ENCODE measurements at places on chromosomes 3 and 15.

DNA sequence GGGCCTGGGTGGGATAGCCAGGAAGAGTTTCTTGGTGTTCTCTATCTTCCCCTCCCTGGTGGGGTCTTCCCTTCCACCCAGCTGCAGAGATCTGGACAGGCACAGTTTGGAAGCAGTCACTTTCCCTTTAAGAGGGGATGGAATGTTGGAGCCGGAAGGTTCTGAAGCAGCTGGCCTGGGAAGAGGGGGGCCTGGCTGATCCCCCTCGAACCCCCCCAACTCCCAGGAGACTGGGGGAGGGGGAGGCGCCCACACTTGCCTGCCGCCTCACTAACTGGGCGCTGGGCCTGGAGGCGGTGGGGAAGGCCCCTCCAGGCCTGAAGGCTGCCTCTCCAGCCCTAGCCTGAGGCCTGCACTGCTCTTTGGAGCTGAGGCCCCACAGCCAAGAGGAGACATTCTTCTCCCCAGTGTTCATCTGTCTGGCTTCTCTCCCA is 1.4 kb downstream of the DVL3 start:
- no peak for DNase-seq

DNA sequence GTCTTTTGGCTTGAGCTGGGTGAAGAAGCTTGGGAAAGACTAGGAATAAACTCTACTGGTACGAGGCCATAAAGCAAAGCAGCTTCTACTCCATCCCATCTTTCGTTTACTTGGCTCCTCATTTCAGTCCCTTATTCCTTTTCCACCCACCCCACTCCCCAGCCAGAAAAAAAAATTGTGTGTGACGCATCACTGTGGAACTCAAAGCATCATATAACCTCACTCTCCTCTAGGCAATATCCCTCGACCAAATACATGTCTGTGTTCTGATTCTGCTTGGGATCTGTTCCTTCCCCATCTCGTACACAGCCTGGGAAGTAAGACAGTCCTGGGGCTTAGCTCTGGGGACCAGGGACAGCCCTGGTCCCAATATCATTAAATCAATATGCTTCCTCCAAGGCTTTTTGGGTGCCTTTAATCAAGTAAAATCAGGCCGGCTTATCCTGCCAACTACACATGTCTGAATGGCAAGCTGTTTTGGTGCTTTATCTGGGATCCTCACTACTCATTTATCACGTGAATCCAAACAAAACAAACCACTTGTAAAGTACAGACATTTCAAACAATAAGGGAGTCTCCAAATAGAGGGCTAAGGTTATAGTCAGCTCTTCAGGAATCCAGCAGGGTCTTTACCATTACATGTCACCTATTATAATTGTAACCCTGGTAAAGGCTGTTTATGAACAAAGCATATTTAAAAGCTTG is 74.9 kb upstream of the ZBED2 start:
- DNase-seq, result peak; percentile 33

- DNase-seq, result peak; percentile 16
These were observed 31.9 kb upstream of the THSD4 start for GRCh38 chr15:71083349-71083748.

DNA sequence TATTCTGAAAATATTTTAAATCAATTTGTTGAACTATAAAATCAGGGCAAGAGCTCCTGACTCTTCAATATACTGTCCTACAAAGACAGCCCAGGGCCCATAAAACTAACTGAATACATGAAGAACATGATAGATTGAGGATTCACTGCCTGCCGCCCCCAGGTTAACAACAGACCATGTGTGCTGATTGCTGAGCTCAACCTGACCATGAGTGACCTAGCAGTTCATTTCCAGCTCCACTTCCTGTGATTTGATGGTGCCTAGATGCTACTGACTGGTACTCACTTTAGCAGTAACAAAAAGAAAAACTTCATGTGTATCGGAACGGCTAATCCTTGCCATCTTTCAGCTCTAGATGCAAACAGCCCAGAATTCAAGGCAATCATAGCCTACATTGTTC is 9.6 kb upstream of the KLF13 start:
- no peak for DNase-seq

GRCh38 chr3:197791113-197791891 is at the start of gene LRCH3:
TSS of gene LRCH3 (plus strand) at chr3:197791254. CDS start at chr3:197791279, 25 bp downstream.
- peak; percentile 61 for DNase-seq

- DNase-seq, result no peak
These were observed 137.7 kb upstream of the TMEM108 start for GRCh38 chr3:132900481-132900880.

DNA sequence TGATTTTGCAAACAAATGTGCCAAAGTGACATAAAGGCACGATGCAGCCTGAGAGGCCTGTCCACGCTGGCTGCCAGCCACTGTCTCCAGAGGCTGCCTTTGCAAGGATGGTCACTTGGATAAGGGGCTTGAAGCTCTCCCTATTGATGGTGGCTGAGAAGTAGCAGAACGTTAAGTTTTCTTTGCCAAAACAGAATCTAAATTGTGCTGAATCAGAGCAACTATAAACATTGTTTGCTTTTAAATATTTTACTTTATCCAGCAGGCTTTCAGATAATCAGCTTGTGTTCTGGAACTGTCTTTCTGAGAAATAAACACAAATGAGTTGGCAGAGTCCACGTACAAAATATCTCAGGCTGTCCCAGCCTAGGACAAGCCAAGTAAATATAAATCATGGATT is 23.8 kb upstream of the CNBP start:
- DNase-seq, result no peak

DNA sequence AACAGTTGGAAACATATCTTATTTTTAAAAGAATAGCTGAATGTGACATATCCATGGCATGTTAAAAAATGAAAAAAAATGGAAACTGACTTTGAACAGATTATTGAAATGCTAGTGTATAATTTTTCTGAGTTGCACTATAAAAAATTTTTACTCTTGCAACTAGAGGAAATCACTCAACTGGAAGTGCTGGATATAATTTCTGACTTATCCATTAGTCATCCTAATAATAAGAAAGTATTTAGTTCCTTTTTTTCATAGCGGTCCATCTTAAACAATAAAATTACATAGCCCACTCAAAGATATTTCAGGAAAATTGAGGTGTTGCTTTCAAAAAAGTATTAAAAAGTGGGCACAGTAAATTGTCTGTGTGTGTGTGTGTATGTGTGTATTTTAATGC is 80.7 kb downstream of the MBNL1 start:
- no peak for DNase-seq

DNA sequence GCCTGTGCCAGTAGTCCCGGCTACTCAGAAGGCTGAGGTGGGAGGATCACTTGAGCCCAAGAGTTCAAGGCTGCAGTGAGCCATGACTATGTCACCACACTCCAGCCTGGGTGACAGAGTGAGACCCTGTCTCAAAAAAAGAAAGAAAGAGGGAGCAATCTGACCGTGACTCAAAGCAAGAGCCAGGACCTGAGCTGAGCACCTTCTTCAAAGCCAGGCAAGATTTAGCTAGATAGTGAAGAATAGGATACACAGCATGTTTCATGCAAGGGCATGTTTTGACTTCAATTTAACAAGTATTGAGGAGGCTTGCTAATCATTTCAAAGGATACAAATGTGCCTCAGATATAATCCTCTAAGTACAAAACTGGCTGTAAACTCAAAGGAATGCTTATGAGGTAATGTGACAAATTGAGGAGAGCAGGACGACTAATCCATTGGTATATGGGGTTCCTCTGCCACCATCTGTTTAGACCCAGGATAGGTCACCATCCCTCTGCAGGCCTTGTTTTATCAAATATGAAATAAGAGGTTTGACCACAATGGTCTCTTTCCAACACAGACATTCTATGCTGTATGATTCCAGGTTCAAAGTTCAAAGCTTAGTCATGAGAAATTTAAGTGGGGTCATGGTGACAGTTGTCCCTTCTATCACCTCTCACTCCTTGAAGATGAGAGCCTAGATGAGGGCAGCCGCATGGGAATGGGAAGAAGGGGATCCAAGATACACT is 33.2 kb downstream of the RAB27A start:
- no peak for DNase-seq

GRCh38 chr15:71276336-71276665 is 161.0 kb downstream of the THSD4 start:
- DNase-seq, result no peak

DNA sequence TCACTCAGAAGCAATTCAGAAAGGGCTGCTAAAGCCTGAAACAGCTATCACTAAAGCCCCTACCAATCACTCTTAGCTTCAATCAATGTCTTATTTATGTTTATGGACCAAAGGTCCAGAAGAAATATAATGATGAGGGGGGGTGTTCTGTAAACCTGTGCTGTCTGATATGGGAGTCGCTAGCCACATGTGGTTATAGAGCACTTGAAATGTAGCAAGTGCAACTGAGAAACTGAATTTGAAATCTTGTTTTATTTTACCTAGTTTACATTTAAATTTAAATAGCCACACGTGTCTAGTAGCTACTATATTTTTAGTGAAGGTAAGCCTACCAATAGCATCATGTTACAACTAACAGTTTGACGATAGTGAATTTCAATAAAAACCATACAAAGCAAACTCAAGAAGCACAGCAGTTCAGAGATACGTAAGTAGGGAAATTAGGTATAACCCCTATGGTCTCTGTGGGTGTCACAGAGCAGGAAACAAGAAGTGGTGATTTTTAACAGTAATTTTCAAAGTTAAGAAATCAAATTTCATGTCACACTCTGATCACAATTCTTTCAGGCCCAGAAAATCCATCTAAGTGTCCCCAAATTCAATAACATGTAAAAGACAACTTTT is 3.6 kb downstream of the POU1F1 start:
- DNase-seq, result no peak

- DNase-seq, result no peak
These were observed 22.5 kb upstream of the MB21D2 start for GRCh38 chr3:192940129-192940528.

- no peak for DNase-seq
These were observed 81.3 kb downstream of the SATB1 start for GRCh38 chr3:18343809-18344208.

DNA sequence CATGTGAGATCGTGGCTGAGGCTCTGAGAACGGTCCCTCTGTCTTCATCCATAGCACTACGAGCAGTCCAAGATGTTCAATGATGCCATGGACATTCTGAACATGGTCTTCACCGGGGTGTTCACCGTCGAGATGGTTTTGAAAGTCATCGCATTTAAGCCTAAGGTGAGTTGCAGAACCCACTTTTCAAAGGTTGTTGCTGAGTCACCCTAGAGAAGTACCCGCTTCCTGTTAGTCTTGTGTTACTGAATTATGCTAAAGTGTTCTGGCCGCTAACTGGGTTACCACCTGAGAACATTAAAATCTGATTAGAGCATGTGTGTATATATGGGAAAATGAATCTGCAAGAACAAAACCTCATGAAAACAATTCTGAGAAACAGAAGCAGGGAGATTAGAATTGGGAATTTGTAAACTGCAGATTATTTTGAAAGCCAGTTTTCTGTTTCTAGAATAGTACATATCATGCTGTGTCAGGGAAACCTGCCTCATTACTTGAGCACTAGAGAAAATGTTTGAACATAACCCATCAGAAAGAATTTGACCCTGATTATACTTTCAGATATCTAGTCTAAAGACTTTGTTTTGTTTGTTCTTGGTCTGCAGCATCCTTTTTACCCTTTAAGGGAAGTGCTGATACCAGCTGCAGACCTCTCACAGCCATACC is 92.6 kb downstream of the CHDH start:
- DNase-seq, result peak; percentile 9

GRCh38 chr3:65642883-65643282 is 395.8 kb downstream of the MAGI1 start:
- no peak for DNase-seq

DNA sequence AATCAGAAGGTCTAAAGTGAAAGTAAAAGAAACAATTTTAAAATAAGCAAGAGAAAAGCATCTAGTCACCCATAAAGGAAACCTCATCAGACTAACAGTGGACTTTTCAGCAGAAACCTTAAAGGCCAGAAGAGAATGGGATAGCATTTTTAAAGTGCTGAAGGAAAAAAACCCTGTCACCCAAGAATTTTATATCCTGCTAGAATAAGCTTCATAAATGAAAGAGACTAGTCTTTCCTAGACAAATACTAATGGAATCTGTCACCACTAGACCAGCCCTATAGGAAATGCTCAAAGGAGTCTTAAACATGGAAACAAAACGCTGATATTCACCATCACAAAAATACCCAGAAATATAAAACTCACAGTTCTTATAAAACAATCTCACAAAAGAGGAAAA is 46.9 kb downstream of the TAMM41 start:
- DNase-seq, result no peak

GRCh38 chr3:118977118-118977517 is 57.5 kb downstream of the IGSF11 start:
- no peak for DNase-seq

GRCh38 chr3:128073185-128073725 is 21.0 kb downstream of the SEC61A1 start:
- no peak for DNase-seq

- DNase-seq, result no peak
These were observed 65.1 kb upstream of the FAM3D start for GRCh38 chr3:58731673-58732072.

DNA sequence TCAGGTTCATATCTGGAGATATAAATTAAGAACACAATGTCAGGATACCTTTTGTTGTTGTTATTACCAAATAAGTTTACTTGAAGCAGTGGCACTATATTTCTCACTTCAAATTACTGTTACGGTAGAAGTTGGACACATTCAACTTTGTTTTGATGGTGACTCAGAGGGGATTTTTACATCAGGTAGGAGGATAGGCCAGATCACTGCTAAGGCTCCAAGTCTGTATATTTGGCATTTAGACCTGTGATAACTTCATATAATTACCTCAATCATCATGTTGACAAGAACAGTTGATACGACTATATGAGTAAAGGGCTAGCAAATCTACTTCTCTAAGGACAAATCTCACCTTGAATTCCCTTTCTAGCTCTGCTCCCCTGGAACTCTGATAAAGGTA is 15.6 kb downstream of the LZTFL1 start:
- DNase-seq, result no peak

GRCh38 chr3:157868196-157868595 is 238.0 kb downstream of the SHOX2 start:
- no peak for DNase-seq
